ENCODE measurements at places on chromosomes 1 and 21. TPM values are rescaled to one million over a fixed set of nuclear protein-coding genes. Genes with fewer than 3 reads are reported as not detected.

DNA sequence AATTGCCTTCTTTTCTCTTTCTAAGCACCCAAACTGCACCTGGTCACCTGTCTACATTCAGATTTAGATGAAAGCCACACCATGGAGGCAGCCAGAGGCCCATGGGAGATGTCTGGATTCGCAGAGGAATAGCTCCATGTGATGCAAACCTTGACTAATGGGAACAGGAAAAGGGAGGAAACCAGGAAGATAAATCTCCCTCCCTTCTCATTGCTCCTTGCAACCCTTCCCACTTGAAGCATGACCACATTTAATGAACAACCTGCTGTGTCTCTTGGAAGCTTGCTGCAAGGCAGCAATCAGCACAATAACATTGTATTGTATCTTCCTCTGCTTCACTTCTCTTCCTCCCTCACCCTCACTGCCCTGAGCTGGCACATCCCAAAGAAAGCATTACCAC is 42.6 kb upstream of the KLF17 start:
- no peak overlapping the region for H3K4me3 ChIP-seq
- no peak for DNase-seq
- no peaks in the 10 kb centered on the region for H3K36me3 ChIP-seq
- no peaks in the 10 kb centered on the region for H3K27me3 ChIP-seq
- H3K4me1 ChIP-seq = no peaks in the 10 kb centered on the region

DNA sequence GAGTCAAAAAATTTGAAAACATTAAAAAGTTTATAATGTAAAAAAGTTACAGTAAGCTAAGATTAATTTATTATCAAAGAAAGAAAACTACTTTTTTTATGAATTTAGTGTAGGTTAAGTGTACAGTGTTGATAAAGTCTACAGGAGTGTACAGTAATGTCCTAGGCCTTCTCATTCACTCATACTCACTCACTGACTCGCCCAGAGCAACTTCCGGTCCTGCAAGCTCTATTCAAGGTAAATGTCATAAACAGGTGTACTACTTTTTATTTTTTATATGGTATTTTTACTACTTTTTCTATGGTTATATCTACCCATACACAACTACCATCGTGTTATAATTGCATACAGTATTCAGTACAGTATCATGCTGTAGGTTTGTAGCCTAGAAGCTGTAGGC is 49.6 kb downstream of the TBX19 start:
- no peak for DNase-seq
- H3K27ac ChIP-seq = no peak overlapping the region
- H3K36me3 ChIP-seq = no peaks in the 10 kb centered on the region
- H3K27me3 ChIP-seq = no peaks in the 10 kb centered on the region

DNA sequence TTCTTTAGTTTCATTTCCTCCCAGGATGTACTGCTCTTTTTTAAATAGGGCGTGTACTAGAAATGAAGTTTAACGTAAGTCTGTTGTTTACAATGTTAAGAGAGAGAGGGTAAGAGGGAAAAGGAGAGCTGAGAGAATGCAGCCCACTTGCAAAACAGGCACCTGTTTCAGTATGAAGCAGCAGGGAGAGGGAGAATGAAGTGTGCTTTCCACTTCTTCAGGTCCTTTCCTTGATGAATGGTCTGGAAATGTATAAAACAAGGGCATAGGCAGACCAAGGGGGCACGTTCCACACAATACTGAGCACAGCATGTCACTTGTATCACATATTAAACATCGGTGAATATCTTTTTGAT is 2.0 kb downstream of the KCNA3 start:
- peak overlapping the region; percentile 88 for H3K27ac ChIP-seq
- no peaks in the 10 kb centered on the region for H3K36me3 ChIP-seq
- H3K4me1 ChIP-seq = peaks cover 10% of the 10 kb centered on the region
- H3K4me3 ChIP-seq = peak overlapping the region; percentile 97

GRCh38 chr21:15260604-15261003 is 195.8 kb upstream of the NRIP1 start:
- H3K27me3 ChIP-seq = no peaks in the 10 kb centered on the region
- H3K36me3 ChIP-seq = no peaks in the 10 kb centered on the region
- H3K4me3 ChIP-seq = no peak overlapping the region

DNA sequence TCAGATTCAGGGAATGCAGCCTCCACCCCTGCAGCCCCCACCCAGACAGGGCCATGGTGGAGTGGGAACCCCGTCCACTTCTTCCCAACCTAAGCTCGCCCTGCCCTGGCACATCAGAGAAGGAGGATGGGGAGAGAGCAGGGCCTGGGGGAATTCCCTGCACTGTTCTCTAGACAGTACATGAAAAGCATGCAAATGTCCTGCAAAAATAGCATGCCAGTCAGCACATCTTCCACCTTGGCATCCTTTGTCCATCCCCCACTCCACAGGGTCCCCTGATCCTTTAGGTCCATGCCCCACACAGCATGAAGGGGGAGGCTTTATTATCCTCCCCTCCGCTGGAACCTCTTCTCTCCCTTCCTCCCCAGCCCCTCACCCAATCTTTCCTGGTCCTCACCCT is 35.0 kb upstream of the RD3 start:
- no peaks in the 10 kb centered on the region for H3K27me3 ChIP-seq
- H3K36me3 ChIP-seq = no peaks in the 10 kb centered on the region
- no peak for DNase-seq
- H3K4me3 ChIP-seq = no peak overlapping the region

DNA sequence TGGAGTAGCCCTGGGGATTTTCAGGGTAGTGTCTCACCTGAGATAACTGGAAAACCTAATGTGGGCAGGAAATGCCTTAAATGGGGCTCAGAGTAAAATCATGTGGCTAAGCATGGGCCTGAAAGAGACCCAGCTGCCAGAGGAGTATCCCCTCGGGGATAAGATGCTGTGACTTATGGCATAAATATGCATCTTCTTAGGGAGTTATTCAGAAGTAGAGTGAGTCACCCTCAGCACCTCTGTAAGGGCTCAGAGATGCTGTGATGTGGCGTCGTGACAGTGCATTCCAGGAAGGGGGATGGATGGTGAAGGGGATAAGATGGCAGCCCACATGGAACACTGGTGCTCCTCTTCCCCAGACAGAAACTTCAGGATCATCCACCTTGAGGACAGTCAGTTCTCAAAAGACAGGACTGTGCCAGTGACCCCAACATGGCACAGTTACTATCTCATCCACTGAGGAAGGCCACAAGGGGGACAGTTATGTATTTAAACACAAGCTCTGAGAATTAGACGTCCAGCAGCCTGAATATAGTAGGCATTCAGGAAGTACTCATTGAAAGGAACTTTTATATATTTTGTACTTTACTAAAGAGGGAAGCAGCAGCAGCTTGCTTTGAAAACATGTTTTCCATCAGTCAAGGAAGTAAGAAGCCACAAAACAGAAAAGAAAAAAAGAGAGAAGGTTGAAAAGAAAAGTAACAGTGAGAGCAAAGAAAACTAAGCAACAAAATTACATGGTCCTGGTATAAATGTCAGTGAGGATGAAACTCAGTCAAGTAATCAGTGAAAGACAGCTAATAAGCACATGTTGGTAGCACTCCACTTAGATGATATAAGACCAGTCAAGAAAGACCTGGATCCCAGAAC is 8.3 kb downstream of the IL24 start:
- DNase-seq = peak; percentile 38
- H3K36me3 ChIP-seq = peaks cover 54% of the 10 kb centered on the region
- H3K27ac ChIP-seq = peak overlapping the region; percentile 69
- peaks cover 28% of the 10 kb centered on the region for H3K4me1 ChIP-seq
- H3K27me3 ChIP-seq = no peaks in the 10 kb centered on the region

DNA sequence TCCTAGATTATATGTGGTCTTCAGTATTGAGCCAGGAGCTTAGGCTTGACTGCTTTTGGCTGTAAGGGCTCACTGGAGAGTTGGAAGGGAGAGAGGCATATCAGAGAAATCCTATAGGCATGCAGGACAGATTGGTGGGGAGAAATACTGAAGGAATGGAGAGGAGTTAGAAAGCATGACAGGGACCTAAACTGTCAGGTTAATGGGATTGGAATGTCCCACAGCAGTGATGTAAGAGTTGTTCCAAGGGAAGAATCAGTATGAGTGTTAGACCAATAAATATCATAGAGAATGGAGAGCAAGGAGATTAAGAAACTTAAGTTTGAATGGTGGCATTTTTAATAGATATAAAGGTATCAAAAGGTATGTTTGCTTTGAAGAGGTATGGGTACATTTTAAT is 39.7 kb downstream of the SLC35A3 start:
- H3K27me3 ChIP-seq = no peaks in the 10 kb centered on the region
- no peaks in the 10 kb centered on the region for H3K4me1 ChIP-seq
- no peak overlapping the region for H3K4me3 ChIP-seq
- no peak for DNase-seq
- H3K27ac ChIP-seq = no peak overlapping the region

- no peaks in the 10 kb centered on the region for H3K36me3 ChIP-seq
- H3K27me3 ChIP-seq = no peaks in the 10 kb centered on the region
- H3K4me1 ChIP-seq = no peaks in the 10 kb centered on the region
Observed at GRCh38 chr1:62905872-62906271, 121.9 kb downstream of the ATG4C start.

DNA sequence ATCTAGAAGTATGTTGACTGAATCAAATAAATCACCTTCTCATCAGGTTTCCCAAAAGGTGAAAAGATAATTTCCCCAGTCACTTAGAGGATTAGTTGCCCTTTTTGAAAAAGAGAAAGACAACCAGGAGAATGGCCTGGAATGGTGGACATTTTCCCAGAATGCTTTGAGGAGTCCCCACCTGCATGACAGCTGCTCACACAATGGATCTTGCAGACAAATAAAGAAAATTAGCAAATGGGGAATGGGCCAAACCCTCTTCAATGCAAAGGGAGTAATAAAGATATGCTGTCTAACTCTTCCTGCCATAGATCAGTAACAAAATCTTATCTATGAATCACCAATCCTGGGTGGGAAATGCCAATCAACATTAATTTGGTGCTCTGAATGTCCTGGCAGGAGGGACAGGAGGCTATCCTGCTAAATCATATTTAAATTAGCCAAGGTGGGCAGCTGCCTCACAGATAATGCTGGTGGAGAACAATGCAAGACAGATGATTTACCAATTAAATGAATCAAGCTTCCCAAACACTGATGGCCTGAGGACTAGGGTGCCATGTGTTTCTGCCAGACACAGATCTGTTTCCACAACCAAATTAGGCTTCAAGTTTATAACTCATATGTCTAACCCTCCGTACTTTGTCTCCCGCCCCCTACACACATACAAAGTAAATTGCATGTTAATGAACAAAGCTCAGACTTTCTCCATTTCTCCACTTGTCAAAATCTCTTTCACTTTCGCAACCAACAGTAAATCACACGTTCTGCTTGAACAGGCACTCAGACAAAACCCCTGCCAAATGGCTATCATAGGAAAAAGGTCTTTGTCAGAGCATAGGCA is 488.0 kb upstream of the PLXNA2 start:
- no peak for DNase-seq
- H3K36me3 ChIP-seq = no peaks in the 10 kb centered on the region
- H3K27me3 ChIP-seq = no peaks in the 10 kb centered on the region
- no peak overlapping the region for H3K27ac ChIP-seq
- H3K4me3 ChIP-seq = no peak overlapping the region
- no peaks in the 10 kb centered on the region for H3K4me1 ChIP-seq

DNA sequence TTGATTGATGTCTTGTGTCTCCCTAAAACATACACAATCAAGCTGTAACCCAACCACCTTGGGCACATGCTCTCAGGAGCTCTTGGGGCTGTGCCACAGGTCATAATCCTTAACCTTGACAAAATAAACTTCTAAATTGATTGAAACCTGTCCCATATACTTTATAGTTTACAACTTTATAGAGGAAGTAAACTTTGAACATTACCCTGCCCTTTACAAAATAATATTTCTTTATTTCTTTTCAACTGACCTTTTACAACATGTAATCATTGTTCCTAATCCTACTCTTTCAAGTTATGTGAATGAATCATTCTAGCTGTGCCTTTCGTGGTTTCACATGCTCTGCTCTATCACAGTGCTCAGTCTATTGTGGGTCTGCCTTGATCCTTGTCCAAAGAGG is 118.3 kb upstream of the ATP1A1 start:
- H3K36me3 ChIP-seq = no peaks in the 10 kb centered on the region
- no peaks in the 10 kb centered on the region for H3K27me3 ChIP-seq
- H3K4me3 ChIP-seq = no peak overlapping the region
- DNase-seq = no peak

DNA sequence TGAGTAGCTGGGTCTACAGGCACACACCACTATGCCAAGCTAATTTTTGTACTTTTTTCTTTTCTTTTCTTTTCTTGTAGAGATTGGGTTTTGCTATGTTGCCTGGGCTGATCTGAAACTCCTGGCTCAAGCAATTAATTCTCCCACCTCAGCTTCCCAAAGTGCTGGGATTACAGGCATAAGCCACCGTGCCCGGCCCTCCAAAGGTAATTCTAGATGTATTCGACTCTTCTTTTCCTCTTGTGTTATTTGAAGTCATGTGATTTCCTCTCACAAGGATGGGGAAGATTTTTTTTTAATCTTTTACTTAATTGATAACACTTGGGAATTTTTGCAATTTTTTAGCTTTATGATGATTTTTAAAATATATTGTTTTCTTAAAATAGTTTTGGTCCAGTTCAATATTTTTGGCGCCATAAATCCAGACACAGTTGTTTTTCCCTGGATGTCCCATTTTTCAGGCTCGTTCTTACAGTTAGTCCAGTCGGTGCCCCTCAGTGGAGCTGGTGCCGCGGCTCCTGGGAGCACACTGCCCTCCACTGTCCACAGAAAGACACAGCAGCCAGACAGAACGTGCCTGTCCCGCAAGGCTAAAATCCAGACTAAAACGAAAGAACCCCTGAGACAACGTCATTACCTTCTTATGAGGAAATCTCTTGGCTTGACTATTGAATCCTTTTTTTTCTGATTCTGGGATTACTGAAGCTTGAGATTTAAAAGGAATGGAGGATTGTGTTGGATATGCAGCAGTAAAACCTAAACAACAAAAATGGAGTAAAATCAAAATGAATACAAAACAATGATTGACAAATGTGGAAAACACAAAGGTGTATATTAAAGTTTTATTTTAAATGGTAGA is 22.4 kb downstream of the STPG1 start:
- peaks cover 12% of the 10 kb centered on the region for H3K4me1 ChIP-seq
- H3K36me3 ChIP-seq = no peaks in the 10 kb centered on the region
- H3K4me3 ChIP-seq = peak overlapping the region; percentile 35
- DNase-seq = peak; percentile 65
- peak overlapping the region; percentile 60 for H3K27ac ChIP-seq
- no peaks in the 10 kb centered on the region for H3K27me3 ChIP-seq

- H3K27me3 ChIP-seq = no peaks in the 10 kb centered on the region
- no peak for DNase-seq
- H3K36me3 ChIP-seq = no peaks in the 10 kb centered on the region
- no peak overlapping the region for H3K27ac ChIP-seq
Observed at GRCh38 chr1:163029901-163030300, 39.3 kb upstream of the RGS4 start.

DNA sequence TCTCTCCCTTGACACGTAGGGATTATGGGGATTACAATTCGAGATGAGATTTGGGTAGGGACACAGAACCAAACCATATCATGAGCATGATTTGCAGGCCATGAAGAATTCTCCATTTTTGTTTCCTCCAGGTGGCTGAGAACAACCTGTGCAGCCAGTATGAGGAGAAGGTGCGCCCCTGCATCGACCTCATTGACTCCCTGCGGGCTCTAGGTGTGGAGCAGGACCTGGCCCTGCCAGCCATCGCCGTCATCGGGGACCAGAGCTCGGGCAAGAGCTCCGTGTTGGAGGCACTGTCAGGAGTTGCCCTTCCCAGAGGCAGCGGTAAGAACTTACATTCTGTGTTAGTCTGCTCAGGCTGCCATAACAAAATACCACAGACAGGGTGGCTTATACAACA is 9.7 kb downstream of the MX1 start:
- no peak for DNase-seq
- no peak overlapping the region for H3K27ac ChIP-seq
- H3K4me3 ChIP-seq = no peak overlapping the region
- H3K4me1 ChIP-seq = no peaks in the 10 kb centered on the region

Gene MAP3K21
- total RNA-seq = 1.0 TPM

Gene FMO1
- total RNA-seq = not detected

Gene IPO13
- total RNA-seq = 10.1 TPM

Gene LCE5A
- total RNA-seq = not detected

Gene PTAFR
- total RNA-seq = 0.31 TPM

Gene LORICRIN
- total RNA-seq = not detected

Gene SAMD11
- not detected for total RNA-seq
